ENCODE measurements at places on chromosomes 6 and 20.

DNA sequence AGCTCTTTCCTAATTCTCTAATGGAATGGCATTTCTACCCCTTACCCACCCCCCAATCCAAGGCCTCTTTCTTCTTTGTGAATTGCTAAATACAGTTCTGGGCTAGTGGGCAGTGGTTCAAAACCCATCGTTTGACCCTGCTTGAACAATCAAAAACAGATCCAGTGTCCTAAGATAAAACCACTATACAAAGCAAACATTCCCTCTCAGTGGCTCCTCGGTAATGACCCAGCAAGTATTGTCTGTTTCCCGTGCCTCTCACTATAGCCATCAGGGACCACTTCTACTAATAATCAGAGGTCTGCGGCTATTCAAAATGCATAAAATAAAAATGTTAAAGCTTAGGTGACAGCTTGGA is 143.5 kb upstream of the AKAP12 start:
- DNase-seq: no peak

DNA sequence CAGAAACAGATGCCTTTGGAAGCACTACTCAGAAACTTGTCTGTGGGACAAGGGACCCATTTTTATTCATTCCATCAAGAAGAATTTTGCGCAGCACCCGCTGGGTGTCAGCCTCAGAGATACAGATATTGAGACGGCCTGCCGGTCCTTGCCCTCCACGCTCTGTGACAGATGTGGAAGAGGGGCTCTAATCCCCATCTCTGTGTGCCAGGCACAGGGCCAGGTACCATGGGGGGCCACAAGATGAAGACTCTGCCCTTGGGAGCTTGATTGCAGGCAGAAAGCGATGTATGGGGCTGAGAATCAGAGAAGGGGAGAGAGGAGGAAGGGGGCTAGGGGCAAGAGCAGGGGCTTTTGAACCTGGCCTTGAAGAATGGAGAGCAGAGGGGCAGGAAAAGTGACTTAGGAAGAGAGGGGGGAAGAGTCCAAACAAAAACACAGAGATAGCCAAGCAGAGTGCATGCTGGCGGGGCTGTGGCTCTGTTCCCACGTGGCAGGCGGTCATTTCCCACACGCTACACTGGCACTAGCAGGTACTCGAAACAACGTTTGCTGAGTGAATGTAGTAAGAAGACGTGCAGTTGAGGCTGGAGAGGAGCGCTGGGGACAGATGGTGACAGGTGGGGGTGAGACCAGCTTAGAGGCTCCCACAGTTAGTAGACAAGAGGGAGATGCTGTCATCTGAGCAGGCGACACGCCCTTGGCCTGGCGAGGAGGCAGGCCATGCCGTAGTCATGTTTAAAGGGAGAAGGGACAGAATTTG is 170.3 kb upstream of the SNX9 start:
- no peak for DNase-seq

- DNase-seq: no peak
Measured at GRCh38 chr6:47221565-47221964, 88.1 kb downstream of the TNFRSF21 start.

GRCh38 chr6:1618311-1619097 is 8.8 kb downstream of the FOXC1 start:
- DNase-seq: no peak

DNA sequence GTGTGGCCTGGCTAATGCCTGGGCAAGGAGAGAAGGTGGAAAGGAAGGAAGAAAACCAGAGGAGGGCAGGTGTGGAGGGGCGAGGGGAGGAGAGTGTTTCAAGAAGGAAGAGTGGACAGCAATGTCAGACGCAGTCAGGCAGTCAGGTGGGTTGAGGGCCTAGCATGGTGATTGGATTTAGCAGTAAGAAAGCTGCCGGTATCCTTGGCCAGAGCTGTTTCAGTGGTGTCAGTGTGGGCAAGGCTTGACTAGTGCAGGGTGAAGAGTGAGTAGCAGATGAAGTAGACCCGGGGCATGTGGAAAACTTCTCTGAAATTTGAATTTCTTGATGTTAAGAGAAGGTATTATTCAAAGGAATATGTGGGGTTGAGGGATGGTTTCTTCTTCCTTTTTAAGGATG is 27.0 kb downstream of the SNX9 start:
- no peak for DNase-seq

DNA sequence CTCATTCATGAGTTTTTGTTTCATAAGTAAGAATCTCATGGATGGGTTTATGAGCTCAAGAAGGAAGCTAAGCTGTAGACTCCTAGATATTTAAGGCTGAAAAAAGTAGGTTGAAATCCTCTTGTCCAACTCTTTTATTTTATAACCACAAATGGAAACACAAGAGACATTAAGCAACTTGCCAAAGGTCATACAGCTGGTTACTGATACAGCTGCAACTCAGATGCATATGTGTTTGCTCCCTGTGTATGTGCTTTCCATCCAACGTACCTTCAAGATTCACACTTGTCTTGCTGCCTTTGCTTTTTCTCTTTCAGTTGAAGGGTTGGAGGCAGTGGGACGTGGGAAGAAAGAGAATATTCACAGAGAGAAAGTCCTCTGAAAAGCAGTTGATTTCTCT is 153.5 kb upstream of the STMND1 start:
- peak; percentile 17 for DNase-seq

DNA sequence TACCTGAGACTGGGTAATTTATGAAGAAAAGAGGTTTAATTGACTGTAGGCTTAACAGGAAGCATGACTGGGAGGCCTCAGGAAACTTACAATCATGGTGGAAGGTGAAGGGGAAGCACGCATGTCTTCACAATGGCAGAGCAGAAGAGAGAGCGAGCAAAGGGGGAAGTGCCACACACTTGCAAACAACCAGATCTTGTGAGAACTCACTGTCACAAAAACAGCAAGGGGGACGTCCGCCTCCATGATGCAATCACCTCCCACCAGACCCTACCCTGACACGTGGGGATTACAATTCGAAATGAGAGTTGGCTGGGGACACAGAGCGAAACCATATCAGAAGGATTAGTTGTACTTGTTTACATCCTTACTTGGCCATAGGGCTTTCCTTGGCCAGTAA is 49.7 kb downstream of the FIG4 start:
- DNase-seq: no peak

- DNase-seq: no peak
Measured at GRCh38 chr20:19212469-19212815, at the start of gene SLC24A3. Gene SLC24A3, plus strand, starts transcription at chr20:19212642.

DNA sequence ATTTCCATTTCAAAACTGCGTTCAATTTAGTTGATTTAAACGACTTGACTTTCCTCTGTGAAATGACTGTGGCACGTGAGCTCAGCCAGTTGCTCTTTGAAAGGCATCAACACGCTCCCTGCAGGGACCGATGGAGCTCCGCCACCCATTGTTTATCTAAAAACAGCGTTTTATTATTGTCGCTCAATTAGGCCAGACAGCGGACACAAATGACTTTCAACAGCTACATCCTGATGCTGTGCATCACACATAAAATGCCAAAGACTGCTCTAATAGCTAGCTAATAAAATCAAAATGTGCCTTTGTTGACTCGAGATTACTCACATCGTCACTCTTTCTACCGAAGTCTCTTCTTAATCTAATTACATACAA is 332.5 kb downstream of the CD83 start:
- no peak for DNase-seq

DNA sequence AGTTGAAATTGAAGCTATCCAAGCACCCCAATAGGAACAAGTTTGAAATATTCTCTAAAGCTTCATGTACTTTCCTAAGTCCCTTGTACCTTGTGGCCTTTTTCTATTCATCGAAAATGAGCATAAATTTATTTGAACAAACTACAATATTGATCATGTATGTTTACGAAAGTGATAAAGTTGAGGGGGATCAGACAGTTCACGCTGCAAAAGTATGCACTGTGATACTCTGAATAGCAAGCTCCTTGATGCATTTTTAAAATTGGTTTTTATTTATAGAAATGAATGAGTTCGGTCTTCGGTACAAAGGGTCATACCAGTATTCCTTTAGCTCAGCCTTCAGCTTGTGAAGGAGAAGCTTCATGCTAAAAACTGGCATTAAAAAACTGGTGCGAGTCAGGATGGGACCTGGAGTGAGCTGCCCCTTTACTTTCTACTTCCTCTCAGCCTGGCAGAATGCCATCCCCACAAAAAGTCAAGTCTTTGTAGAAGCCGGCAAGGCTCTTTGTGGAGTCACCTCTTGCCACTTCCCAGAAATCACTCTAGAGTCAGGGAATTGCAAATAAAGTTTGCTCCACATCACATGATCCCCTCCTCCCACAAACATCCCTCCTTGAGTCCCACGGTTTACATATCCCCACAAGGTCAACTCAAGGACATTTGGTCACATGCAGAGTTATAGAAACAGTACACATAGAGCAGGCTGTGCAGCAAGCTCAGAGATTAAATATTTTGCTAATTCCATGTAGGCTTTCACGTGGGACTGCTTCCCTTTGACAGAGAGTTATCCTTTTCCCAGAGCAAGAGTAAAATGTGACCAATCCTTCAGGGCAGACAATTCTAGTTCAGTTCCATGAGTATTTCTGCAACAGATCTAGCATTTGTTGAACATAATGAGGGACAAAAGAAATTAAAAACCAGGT is 34.6 kb upstream of the ADGRF1 start:
- peak; percentile 5 for DNase-seq

GRCh38 chr6:70103798-70104197 is 199.1 kb downstream of the COL9A1 start:
- no peak for DNase-seq

DNA sequence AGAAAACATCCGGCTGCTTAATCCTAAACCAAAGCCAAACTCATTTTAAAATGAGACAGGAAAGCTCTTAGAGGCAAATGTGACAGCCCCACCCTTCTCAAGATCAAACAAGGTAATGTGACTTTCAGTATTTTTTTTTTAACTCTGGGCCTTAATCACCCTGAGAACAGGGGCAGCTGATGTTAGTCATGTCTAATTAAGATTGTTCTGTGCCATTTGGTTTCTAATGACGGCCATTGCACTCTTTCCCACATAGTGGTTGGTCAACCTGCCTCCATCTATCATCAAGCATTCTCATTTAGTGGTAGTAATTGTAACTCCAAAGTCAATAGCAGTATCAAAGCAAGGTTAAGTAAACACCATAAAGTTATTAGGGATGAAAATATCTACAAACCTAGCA is 191.6 kb upstream of the EXOC2 start:
- no peak for DNase-seq

DNA sequence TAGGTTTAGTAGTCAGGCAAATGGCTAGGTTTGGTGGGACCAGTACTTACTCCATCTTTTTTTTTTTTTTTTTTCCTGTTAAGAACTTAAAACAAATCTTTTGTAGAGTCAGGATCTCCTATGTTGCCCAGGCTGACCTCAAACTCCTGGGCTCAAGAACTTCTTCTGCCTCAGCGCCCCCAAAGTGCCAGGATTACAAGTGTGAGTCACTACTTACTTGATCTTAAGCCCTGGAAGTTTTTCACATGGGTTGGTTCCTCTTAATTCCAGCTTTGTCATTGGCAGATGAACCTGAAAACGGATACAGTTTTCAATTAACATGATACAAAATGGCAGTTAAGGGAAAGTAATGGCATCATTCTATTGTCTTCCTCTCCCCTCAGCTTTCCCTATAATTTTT is 179.4 kb upstream of the JAG1 start:
- no peak for DNase-seq

DNA sequence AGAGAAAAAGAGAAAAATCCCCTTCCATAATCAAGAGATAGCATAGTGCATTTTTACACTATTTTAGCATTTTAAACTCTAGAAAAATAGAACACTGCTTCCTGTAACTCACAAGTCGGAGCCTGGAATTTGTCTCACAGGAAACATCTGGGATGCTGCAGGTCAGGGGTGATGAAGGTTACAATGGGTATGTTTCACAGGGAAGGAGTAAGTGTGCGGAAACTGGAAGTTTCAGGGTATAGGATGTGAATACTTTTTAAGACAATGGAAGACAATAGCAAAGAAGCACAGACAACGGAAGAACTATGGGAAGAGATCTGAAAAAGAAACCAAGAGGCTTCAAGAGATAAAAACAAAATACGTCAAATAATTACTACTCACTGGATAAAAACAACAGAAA is 361.0 kb upstream of the MARCKS start:
- no peak for DNase-seq

DNA sequence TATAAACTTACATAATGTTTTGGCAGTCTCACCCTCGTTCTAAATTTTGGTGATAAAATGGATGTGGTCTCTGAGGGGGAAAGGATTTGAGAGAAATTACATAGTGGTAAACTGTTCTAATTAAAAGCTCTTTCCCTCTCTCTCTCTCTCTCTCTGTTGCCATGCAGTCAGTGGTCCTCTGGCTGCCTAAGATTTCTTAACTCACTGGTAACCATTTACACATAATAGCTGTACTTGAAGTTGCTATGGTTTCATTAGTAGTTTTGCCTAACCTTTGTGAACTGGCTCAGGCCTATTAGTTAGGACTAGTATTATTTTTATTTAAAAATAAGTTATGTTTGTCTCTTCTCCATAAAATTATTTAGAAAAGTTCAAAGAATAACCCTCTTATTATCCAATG is 42.0 kb downstream of the MAPK14 start:
- DNase-seq: no peak

DNA sequence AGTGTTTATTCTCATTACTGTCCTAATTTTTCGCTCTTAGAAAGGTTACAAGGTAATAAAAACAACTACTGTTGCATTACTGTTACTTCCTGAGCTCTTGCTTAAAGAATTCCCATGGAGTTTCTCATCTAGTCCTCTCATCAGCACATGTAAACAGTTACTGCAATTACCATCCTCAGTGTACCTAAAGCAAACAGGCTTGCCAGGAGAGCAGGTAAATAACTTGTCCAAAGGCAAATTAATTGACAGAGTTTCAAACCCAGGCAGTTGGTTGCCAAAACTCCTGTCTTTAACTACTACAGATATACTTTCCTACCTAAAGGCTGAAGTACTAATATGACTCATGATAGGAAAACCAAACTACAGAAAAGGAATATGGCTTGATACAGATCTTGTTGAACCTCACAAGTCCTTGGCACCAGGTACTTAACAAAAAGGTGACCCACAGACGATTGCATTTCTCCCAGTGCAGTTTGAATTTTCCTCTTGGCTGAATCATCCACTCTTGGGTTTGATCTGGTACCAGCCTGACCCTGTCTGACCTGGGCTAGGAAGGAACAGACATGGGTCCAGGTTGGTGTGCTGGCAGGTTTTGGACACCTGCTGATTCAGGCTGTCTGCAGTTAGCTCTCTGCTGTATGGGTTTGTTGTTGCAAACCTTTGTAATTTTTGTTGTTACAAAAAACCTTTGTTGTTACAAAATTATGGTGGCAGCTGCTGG is 153.0 kb downstream of the CFAP61 start:
- DNase-seq: no peak

GRCh38 chr6:40398810-40399477 is 188.2 kb downstream of the LRFN2 start:
- no peak for DNase-seq

Data from LHCN-M2 (cell line).